Posterior vena cava (tissue), 2 donors: ENCODE measurements at places on chromosomes 3 and 15. TPM values are rescaled to one million over a fixed set of nuclear protein-coding genes. Genes with fewer than 3 reads are reported as not detected.

The CAPN3 gene
- total RNA-seq = 7.6 TPM

GRCh38 chr3:69161587-69162307 lies 39.4 kb upstream of the LMOD3 start:
- no peak for DNase-seq

DNA sequence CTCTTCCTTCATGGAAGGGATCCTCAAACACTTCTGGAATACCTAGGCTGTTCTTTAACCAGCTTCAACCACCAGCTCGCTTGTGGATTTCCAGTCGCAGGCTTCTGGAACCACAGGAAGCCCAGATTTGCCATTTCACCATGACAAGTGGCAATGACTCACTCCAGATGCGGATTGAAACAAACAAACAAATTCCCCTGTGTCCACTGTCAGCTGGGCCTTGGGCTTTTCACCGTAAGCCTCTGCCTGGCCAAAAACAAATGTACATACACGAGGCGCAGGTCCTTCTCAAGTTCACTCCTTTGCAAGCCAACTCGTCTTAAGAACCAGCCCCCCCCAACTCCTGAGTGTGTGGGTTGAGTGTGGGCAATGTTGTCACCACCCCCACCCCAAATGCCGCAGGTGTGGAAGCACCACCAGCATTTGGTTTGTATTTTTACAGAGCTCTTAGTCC lies 8.8 kb downstream of the BCL6 start:
- no peak for DNase-seq

The ECT2 gene
- 11.4 TPM for total RNA-seq

The TTC21A gene
- total RNA-seq = 5.4 TPM

GRCh38 chr3:11613851-11614487 lies 29.7 kb downstream of the VGLL4 start:
- no peak for DNase-seq

GRCh38 chr3:27633224-27633545 lies 88.9 kb downstream of the EOMES start:
- no peak for DNase-seq

DNA sequence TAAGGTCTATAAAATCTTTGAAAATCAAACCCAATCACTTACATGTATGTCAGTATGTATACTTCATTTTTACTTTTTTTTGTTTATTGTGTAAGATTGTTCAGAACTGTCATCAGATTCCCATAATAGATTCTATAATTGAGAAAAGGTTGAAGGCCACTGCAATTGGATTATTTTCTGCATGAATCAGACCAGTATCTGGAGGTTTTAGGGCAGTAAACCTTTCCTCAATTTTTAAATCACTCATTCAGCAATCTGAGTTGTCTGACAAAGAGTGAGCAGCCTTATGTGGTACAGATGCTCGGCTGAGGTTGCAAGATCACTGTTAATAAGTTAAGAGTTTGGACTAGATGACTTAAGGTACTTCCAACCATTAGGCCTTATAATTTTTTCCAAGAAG lies 96.0 kb downstream of the TP63 start:
- no peak for DNase-seq

The RASGRF1 gene
- 0.09 TPM for total RNA-seq

GRCh38 chr3:37397396-37397795 lies 223.0 kb upstream of the LRRFIP2 start:
- no peak for DNase-seq

The FEZF2 gene
- total RNA-seq = not detected

The CLDN16 gene
- total RNA-seq = not detected
